Common myeloid progenitor, CD34-positive (primary cell): ENCODE measurements at places on chromosomes 4 and X.

- DNase-seq: no peak
Measured at GRCh38 chr4:155807021-155807420, 48.2 kb downstream of the GUCY1B1 start.

DNA sequence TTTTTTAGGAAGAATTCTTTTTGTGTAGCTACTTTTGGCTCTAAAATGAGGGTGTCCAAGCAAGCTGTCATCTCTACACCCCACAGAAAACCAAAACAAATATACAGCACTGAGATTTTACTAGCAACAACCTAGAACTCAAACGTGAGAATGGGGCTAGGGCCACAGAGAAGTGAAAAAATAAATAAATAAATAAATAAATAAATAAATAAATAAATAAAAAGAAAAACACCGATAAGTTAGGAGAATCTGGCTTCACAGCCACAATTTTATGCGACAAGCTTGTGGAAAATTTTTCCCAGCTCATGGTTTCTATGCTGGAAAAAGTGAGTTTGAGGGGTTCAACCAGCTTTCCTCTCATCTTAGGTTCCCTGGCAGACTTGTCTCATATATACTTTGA is 324.6 kb upstream of the TACR3 start:
- DNase-seq: no peak

DNA sequence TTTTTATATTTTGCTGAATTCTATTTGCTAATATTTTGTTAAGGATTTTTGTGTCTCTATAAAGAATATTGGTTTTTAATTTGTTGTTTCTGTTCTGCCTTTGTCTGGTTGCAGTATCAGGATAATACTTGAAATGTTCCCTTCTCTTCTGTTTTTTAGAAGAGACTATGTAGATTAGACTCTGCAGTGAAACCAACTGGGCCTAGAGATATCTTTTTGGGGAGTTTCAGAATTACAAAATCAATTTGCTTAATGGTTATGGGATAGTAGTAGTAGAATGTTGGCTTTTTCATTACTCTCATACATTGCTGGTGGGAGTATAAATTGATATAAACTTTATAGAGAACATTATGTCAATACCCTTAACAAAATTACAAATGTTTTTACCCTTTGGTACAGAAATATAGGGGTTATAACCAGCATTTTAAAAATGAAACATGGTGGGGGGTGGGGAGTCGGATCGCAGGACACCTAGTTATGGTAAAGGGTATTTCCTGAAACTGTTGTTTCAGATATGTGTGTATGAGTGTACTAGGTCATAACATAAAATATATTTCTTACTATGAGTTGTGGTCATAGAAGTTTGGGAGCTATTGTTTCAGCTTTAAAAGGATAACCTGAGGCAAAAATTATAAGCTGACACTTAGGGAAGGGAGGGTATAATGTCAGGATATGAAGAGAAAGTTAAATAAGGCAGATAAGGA is 29.0 kb downstream of the CLOCK start:
- no peak for DNase-seq

- no peak for DNase-seq
Measured at GRCh38 chr4:152351080-152351479, 184.8 kb downstream of the FBXW7 start.

- no peak for DNase-seq
Measured at GRCh38 chr4:120065974-120066516, 603 bp downstream of the MAD2L1 start.

- no peak for DNase-seq
Measured at GRCh38 chr4:130486186-130486585, 1390.2 kb downstream of the C4orf33 start.

DNA sequence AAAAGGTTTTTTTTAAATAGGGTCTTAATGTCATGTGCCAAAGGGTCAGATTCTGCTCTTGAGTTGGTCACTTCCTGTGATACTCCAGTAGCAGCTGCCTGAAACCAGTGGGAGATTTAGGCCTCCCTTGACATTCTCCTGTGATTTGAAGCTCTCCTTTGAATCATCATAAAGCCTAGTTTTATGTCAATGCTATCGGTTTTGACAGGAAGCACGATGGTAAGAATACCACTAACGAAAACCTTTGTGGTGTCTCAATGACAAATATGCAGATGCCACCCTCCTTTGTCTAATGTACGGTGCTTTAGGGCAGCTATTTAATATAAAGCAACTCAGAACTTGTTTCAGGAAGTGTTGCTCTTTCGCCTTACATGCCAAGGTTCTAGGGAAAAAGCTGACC is 44.2 kb downstream of the CCNI start:
- DNase-seq: no peak
